ENCODE measurements at places on chromosomes 5 and 9. TPM values are rescaled to one million over a fixed set of nuclear protein-coding genes. Genes with fewer than 3 reads are reported as not detected.

- no peak overlapping the region for H3K27ac ChIP-seq
- H3K36me3 ChIP-seq, result peaks cover 8% of the 10 kb centered on the region
- no peak for DNase-seq
- H3K4me3 ChIP-seq, result peak overlapping the region; percentile 79
- H3K27me3 ChIP-seq, result no peaks in the 10 kb centered on the region
Measured at GRCh38 chr5:176387384-176387925, 943 bp downstream of the NOP16 start.

GRCh38 chr5:156815988-156816599, 34.0 kb upstream of the PPP1R2B start:
- DNase-seq, result no peak
- no peak overlapping the region for H3K4me3 ChIP-seq
- no peaks in the 10 kb centered on the region for H3K4me1 ChIP-seq
- H3K27ac ChIP-seq, result no peak overlapping the region
- H3K36me3 ChIP-seq, result no peaks in the 10 kb centered on the region
- H3K27me3 ChIP-seq, result no peaks in the 10 kb centered on the region

DNA sequence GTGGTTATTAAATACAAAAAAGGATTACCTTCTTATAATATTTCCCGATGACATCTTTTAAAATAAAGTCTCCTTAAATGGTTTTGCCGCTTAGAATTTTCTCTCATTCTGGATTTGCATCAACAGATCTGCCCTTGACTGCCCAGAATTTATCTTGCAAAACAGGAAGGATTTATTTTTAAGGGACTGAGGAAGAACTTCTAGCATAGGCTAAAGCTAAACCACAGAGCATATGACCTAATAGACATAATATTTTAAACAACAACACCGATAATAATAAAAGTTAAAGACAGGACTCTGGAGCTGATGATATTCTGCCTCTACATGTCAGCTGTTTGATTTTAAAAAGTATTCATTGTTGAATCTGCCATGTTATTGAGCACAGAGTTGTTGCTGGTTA, 145.3 kb upstream of the ADCY2 start:
- no peaks in the 10 kb centered on the region for H3K27me3 ChIP-seq
- H3K4me3 ChIP-seq, result no peak overlapping the region
- no peak overlapping the region for H3K27ac ChIP-seq
- H3K36me3 ChIP-seq, result no peaks in the 10 kb centered on the region

DNA sequence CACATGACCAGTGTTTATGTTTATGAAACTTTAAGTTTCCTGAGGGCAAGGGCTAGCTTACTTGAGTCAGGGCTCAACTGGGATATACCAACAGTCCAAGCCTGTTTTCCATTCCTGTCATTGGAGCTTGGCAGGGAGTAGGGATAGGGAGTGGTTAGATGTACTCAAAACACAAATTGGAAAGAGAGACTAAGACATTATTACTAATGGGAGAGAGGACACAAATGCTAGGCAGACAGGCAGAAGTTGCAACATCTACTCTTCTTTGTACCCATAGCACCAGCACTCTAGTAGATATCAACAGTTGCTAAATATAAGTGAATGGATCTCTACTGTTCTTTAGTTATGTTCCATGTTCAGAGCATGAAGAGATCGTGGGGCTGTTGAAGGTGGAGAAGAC, 62.8 kb downstream of the NPR3 start:
- no peaks in the 10 kb centered on the region for H3K4me1 ChIP-seq
- DNase-seq, result no peak
- H3K27me3 ChIP-seq, result no peaks in the 10 kb centered on the region
- no peaks in the 10 kb centered on the region for H3K36me3 ChIP-seq
- no peak overlapping the region for H3K27ac ChIP-seq
- no peak overlapping the region for H3K4me3 ChIP-seq

DNA sequence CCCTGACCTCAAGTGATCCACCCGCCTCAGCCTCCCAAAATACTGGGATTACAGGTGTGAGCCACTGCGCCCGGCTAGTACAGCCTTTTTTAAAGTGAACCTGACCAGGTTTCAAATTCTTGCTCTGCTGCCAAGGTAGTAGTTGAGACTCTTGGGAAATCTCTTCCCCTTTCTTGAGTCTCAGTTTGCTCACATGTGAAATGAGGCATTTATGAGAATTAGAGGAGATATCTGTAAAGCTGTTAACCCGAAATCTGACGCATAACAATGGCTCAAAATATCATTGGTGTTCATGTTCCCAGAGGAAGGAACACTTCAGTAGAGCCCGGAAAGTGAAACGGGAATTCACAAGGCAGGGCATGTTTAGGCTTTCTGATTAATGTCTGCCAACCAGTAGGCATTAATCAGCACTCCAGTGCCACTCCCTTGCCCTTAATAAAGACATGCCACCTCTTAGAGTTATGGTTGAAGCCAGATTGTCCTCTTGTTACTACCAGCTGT, 1.5 kb downstream of the ARPC5L start:
- no peak for DNase-seq
- no peaks in the 10 kb centered on the region for H3K36me3 ChIP-seq
- H3K4me1 ChIP-seq, result peaks cover 4% of the 10 kb centered on the region
- no peak overlapping the region for H3K27ac ChIP-seq
- no peak overlapping the region for H3K4me3 ChIP-seq
- no peaks in the 10 kb centered on the region for H3K27me3 ChIP-seq

DNA sequence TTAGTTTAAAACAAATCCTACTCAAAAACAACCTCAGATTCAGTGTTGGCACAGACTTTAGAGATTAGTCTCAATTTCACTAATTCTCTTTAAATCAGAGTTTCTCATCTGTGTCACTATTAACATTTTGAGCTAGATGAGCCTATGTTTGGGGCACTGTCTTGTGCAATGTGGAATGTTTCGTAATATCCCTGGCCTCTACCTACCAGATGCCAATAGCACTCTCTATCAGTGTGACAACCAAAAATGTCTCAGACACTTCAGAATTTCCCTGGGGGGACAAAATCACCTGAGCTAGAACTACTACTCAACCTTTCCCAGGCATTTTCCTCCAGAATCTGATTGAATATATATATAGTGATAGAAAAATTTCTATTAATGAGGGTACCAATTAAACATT, 465.2 kb upstream of the RGMB start:
- H3K4me3 ChIP-seq, result no peak overlapping the region
- DNase-seq, result no peak
- H3K4me1 ChIP-seq, result no peaks in the 10 kb centered on the region
- no peak overlapping the region for H3K27ac ChIP-seq

GRCh38 chr9:107158321-107158720, 124.8 kb upstream of the RAD23B start:
- DNase-seq, result no peak
- no peak overlapping the region for H3K4me3 ChIP-seq
- H3K4me1 ChIP-seq, result no peaks in the 10 kb centered on the region
- no peaks in the 10 kb centered on the region for H3K27me3 ChIP-seq

DNA sequence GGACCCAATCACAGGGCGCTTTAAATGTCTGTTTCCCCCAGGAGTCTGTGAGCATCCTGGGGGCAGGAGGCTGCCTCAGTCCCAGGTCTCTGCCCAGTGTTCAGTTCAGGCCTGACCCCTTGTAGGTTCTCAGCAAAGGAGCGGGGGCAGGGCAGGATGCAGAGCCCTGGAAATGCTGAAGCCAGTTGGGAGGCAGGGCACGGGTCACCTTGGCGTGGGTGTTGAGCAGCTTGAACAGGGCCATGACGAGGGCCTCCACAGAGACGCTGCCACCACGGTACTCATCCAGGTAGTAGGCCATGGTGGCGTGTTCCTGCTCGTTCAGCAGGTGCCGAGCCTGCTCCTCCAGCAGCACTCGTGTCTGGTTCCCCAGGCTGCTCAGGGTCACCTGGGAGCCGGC, 36.3 kb upstream of the AKNA start:
- no peak overlapping the region for H3K27ac ChIP-seq
- no peaks in the 10 kb centered on the region for H3K4me1 ChIP-seq
- DNase-seq, result no peak

- no peak for DNase-seq
- no peak overlapping the region for H3K4me3 ChIP-seq
Measured at GRCh38 chr5:90015584-90016018, 394.0 kb downstream of the CETN3 start.

GRCh38 chr9:37618817-37619216, 26.4 kb upstream of the TOMM5 start:
- no peak overlapping the region for H3K4me3 ChIP-seq
- DNase-seq, result no peak
- no peaks in the 10 kb centered on the region for H3K4me1 ChIP-seq

LPAR1 gene
- total RNA-seq, result 24.6 TPM

DNA sequence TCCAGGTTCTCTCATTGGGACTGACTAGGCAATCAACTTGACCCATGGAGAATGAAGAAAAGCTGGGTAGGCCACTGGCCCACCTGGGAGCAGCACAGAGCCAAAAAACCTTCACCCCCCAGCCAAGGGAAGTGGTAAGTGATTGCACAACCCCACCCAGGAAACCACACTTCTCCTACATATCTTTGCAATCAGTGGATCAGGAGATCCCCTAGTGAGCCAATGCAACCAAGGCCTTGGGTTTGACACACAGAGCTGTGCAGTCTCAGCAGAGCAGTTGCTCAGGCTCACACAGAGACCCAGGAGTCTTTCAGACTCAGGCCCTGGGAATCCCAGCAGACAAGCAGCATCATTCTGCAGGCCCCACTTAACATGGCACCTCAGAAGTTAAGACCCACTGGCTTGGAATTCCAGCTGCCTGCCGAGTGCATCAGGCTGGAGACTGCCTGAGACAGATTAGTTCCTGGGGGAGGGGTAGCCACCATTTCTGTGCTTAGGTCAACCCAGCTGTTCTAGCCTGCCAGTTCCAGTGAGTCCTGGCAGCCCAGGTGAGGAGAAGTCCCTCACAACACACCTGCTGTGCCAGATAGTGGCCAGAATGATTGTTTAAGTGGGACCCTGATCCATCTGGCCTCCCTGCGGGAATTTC, 136.4 kb downstream of the SAXO1 start:
- no peaks in the 10 kb centered on the region for H3K4me1 ChIP-seq
- H3K36me3 ChIP-seq, result no peaks in the 10 kb centered on the region
- no peak for DNase-seq
- H3K27me3 ChIP-seq, result no peaks in the 10 kb centered on the region

DNA sequence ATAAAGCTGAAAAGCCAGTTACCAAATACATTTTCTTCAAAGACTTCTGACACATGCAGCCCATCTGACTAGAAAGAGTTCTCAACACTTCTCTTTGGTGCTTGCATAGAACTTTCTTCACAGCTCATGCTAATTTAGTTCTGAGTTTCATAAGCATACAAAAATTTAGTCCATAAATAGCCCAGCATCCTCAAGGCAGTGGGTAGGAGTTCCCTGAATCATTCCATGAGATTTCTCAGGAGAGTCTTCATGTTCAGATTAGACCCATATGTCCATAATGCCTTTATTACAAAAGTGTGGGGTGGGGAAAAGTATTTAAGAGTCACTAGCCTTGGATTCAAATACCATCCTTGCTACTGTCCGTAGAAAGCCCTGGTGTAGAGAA, 290.2 kb upstream of the RGMB start:
- no peak overlapping the region for H3K4me3 ChIP-seq
- H3K36me3 ChIP-seq, result no peaks in the 10 kb centered on the region
- no peaks in the 10 kb centered on the region for H3K27me3 ChIP-seq
- no peak overlapping the region for H3K27ac ChIP-seq

- no peaks in the 10 kb centered on the region for H3K36me3 ChIP-seq
- DNase-seq, result no peak
- no peak overlapping the region for H3K4me3 ChIP-seq
- H3K4me1 ChIP-seq, result no peaks in the 10 kb centered on the region
Measured at GRCh38 chr9:8863069-8863468, 1063.5 kb upstream of the DMAC1 start.

MTX3 gene
- 14.2 TPM for total RNA-seq

COL5A1 gene
- total RNA-seq, result 15.4 TPM

DNA sequence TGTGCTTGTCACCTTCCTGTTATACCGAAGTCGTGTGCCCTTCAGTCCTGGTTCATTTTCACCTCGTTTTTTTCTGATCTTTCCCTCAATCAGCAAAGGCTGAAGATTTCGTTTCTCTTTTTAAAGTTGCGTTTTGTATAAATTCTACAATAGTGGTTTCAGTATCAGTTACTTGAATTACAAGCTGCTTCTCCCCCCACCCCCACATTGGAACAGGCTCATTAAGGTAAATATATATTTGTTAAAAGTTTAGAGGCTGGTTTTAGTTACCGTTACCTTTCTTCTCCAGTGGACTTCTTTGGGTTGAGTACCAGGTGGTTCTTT, 881 bp downstream of the SUB1 start:
- no peaks in the 10 kb centered on the region for H3K36me3 ChIP-seq
- peaks cover 4% of the 10 kb centered on the region for H3K4me1 ChIP-seq
- no peaks in the 10 kb centered on the region for H3K27me3 ChIP-seq
- peak overlapping the region; percentile 100 for H3K27ac ChIP-seq

DNA sequence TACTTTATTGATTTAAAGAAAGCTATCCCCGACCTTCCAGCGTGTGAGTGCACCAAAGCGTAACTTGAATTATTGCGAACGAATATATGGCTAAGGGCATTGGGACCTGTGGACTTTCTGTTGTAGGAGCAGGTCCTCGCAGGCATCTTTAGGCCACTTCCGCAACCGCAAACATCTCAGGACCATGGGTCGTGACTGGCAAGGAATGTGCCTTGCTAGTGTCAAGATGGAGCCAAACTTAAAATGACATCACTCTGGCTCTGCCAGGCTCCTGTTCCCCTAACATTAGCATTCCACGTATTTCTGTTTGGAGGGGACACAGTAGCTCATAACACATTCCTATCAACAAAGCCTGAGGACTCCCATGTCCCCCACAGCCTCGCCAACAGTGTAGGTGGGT, 44.1 kb upstream of the OLFM1 start:
- H3K27me3 ChIP-seq, result peaks cover 5% of the 10 kb centered on the region
- no peak overlapping the region for H3K27ac ChIP-seq
- no peaks in the 10 kb centered on the region for H3K4me1 ChIP-seq
- H3K4me3 ChIP-seq, result no peak overlapping the region

GTF3C4 gene
- total RNA-seq, result 9.3 TPM

GRCh38 chr5:21895766-21896350, 957.3 kb downstream of the CDH12 start:
- no peaks in the 10 kb centered on the region for H3K4me1 ChIP-seq
- H3K36me3 ChIP-seq, result no peaks in the 10 kb centered on the region
- no peak overlapping the region for H3K27ac ChIP-seq
- no peak for DNase-seq
- H3K27me3 ChIP-seq, result no peaks in the 10 kb centered on the region

DNA sequence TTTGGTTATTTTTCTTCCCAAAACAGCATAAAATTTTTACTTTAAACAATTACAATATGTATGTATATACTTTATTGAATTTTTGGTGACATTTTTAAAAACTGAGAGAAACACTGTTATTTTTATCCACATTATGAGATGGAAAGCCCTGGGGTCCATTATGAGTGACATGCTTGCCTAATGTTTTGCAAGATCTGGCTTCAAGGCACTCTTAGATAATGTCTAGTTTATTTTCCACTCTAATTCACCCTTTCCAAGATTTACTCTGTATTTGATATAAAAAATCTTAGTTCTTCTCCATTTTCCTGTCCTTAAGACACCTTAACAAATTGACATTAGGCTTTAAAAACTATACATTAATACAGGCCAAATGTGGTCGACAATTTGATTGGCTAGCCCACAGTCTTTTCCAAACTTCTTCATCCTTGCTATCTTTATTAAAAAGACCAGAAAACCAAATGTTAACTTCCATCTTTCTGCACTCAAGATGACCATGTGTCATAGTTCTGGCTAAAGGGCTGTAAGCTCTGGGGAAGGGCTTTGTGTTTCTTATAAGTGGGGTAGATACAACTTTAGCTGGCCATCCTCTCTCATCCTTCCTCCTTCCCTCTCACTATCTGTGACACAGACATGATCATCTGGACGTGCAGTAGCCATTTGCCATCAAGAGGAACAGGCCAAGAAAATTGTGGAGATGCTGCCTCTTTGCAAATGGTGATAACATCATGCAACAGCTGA, 561.1 kb downstream of the PDE4D start:
- H3K4me1 ChIP-seq, result no peaks in the 10 kb centered on the region
- H3K4me3 ChIP-seq, result no peak overlapping the region
- DNase-seq, result no peak
- no peak overlapping the region for H3K27ac ChIP-seq
- H3K27me3 ChIP-seq, result no peaks in the 10 kb centered on the region

Measured in breast epithelium (tissue), 4 donors.